ENCODE measurements at places on chromosomes 6 and 20.

- DNase-seq: no peak
Observed at GRCh38 chr20:43167615-43168014, 22.1 kb downstream of the PTPRT start.

GRCh38 chr6:16731478-16732051, 29.7 kb downstream of the ATXN1 start:
- no peak for DNase-seq

GRCh38 chr6:91631227-91631626, 1044.4 kb upstream of the MAP3K7 start:
- DNase-seq: no peak

- DNase-seq: no peak
Observed at GRCh38 chr6:43900916-43901732, 131.1 kb downstream of the VEGFA start.

GRCh38 chr6:159043251-159043650, 1.5 kb downstream of the TAGAP start:
- DNase-seq: no peak

- DNase-seq: no peak
Observed at GRCh38 chr20:34552569-34552968, 5.9 kb upstream of the MAP1LC3A start.

DNA sequence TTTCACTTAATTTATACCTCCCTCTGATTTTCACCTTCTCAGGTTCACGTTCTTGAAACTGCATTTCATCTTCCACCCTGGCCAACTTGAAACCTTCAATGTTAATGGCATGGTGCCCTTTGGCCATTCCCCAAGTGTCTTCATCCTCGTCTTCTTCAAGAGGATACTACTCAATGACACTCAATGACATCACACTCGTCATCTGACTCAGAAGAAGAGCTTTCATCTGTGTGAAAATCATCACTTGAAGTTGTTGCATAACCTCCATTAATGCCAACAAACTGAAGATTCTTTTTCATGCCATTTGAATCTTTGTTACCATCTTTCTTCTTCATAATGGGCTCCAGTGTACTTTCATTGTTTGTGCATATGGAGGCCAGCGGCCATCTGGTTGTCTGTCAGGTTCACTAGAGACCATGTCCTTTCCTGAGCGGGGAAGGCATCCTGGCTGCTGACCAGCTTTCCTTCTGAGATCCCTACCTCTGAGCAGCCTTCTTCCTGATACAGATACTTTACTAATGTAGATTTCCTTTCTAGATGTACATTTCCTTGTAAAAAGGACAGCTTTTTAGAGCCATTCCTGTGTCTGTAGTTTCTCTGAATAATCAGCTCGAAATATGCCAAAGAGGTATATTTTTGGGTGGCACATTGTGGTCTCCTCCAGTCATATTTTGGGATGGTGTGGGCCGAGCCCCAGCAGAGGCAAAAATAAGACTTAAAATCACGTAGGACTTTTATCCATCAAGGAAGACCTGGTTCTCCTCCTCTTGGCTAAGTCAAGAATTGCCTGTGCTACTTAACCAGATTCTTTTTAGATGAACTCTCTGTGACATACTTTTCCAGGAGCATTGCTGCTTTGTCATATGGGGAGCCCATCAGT, 21.3 kb downstream of the TRMT6 start:
- no peak for DNase-seq

GRCh38 chr20:20010639-20011500, 6.3 kb upstream of the NAA20 start:
- no peak for DNase-seq

DNA sequence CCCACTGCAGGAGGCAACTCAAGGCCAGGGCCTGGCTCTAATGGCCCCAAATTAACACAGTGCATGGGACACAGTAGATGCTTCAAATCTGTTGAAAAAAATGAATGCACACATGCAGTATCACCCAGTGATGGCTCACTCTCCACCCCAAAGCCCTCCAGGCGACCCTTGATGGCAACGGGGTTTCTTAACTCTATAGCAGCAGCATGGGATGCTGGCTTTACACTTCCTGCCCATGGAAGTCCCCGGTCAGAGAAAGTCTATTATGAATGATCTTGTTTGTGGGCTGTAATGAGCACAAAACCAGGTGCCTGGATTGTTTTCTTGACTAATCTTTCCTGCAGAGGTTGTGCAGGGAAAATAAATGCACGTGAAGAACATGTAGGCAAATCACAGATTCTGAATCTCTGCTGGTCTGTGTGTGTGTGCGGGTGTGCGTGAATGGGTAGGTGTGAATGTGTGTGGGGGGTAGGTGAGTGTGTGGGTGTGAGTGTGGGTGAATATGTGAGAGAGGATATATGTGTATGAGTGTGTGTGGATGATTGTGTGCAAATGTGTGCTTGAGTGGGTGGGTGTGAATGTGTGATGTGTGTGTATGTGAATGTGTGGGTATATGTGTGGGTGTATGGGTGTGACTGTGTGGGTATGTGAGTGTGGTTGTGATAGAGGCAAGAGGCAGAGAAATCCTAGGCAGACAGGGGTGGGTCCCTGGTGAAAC, 60.1 kb upstream of the MLN start:
- no peak for DNase-seq

DNA sequence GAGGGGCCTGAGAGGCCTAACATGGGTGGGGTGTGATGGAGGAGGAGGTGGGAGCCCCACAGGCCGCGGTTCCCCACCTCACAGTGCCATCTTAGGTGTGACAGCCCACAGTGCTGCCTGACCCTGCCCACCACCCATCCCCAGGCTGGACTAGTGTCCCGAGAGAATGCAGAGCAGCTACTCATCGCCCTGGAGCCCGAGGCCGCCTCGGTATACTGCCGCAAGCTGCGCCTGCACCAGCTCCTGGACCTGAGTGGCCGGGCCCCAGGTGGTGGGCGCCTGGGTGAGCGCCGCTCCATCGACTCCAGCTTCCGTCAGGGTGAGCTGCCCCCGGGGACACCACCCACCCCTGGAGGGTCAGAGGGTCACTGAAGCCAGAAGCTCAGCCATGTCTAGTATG, 15.6 kb downstream of the HSPA12B start:
- DNase-seq: no peak

- DNase-seq: no peak
Observed at GRCh38 chr20:38130687-38131587, 34.1 kb downstream of the TGM2 start.

GRCh38 chr6:141482796-141483597, 649.7 kb upstream of the GJE1 start:
- no peak for DNase-seq

DNA sequence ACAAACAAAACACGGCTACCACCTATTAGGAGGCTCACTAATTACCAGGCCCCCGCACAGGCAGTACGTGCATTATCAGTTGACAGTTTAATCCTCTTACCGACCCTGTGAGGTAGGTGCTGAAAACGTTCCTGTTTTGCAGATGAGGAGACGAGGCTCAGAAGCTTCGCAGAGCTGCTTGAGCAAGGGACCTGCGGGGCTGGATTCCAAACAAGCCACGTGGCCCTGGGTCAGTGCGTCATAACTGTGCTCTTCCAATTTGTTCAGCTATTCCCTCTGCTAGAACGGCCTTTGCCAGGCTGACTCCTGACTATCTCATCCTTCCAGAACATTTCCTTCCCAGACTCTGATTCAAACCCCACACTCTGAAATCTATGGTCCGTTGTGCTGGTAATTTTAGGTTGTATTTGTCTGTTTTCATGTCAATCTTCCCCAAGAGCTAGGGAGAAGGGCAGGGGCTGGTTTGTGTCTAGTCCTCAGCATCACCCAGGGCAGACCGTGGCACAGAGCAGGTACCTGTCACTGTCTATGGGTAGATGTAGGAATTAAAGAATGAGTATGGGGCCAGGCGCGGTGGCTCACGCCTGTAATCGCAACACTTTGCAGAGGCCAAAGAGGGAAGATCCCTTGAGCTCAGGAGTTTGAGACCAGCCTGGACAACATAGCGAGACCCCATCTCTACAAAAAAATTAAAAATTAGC, 28.8 kb upstream of the TLDC2 start:
- no peak for DNase-seq

DNA sequence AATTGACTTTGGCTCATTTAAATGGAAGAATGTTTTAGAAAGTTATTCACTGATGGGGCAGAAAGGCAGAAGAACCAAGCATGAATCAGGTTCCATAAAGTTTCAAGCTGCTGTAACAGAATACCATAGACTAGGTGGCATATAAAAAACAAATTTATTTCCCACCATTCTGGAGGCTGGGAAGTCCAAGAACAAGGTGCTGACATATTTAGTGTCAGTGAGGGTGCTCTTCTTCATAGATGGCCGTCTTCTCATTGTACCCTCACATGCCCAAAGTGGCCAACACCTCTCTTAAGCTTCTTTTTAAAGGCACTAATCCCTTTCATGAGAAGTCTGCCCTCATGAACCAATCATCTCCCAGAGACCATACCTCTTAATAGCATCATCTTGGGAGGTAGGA, 560.2 kb upstream of the FLRT3 start:
- DNase-seq: no peak

- DNase-seq: no peak
Observed at GRCh38 chr20:38804682-38805501, 605 bp upstream of the PPP1R16B start.

GRCh38 chr6:105831311-105832097, 254.6 kb upstream of the PRDM1 start:
- DNase-seq: no peak

DNA sequence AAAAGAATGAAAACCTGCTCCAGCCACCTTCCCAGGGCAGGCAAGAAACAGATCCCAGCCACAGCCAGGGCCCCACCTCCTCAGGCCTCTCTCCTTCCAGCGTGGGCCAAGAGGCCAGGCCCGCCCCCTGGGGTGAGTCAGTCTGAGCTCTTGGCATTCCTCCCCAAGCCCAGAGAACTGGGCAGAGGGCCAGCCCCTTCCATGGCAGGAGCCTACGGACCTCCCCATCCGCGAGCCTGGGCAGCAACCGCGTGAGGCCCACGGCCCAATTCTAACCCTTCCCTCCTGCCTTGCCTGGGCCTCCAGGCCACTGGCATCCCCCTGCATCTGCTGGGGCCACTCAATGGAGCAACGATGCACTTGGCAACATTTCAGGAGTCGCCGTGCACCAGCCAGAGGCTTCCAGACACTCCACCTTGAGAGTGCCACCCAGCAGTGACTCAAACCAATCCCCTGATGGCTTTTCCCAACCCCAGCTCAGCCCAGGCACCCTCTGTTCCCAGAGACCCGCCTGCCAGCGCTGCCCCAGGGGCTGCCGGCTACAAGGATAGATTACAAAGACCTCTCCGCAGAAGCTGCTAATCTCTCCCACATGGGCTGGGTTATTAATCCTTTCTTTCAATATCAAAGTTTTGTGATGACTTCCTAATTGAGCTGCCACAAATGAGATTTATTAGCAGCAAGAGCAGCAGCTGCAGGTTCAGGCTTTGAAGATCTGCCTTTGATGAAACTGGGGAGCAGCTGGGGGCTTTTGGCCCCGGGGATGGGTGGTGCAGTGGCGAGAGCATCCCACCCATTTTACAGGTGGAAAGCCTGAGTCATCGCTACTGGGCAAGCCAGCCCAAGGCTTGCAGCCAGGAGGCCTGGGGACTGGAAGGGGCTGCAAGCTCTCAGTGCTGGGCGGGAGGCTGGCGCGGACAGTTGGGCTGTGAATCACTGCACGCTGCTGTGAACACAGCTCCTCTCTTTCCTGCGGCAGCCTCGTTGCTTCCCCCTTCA, 85.7 kb downstream of the NFATC2 start:
- no peak for DNase-seq

- no peak for DNase-seq
Observed at GRCh38 chr6:5905431-5906339, 101.0 kb downstream of the NRN1 start.

DNA sequence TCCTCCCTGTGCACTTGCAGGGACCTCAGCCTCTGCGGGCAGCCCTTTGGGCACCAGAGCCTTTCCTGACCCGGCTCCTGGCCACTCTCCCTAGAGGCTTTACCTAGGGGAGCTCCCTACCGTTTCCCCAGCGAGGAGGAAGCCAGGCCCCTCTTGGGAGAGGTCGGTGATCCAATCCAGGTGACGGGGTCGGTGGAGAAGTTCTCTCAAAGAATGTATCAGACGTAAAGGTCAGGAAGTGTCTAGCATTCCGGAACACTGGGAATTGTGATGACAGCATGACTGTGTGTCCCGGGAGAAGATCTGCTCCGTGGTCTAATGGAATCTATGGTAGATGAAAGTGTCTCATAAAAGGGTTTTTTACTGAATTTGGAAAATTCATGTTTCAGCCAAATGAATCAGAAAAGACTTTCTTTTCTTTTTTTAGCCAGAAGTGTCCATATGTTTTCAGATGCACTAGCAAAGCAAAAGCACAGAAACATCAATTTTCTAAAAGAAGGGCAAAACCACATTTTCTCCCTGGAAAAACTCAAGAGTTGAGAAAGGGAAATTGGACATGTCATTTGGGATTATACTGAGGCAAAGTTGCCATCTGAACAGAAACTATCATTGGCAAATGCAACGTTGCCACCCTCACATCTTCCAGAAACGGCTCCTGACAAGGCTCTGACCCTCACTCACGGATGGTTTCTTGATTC, 289.4 kb downstream of the THBS2 start:
- no peak for DNase-seq

DNA sequence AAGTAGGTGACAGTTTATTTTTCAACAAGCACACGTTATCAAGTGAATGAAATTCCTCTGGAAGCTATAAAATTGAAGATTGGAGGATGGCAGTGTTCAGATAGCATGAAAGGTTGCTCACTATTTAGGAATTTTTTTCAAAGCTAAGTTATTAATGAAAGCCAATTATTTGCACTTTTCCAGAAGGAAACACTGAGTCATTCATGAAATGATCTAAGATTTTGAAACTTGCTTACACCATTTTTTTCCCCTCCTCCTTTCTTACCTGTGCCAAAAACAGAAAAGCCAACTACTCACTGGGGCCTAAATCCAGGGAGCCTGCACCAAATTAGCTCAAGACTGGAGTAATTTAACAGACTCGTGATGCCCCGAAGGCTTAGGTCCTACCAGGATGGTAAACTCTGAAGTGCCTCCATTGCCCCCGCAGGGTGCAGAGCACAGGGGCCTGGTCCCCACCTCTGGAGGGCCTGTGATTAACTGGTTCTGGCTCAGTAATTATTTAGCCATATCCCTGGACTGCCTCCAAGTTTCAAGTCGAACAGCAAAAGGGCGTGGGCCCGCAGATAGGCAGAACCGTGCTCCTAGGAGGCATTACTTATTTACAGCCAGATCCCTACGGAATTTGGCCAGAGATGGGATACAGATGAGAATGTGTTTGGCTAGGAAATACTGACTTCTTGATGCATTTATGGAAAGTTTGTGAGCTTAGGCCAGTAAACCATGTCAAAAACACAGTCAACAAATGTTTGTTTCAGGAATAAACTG, 28.0 kb upstream of the ZNF217 start:
- peak; percentile 38 for DNase-seq

- DNase-seq: no peak
Observed at GRCh38 chr6:89501222-89501621, 68.3 kb downstream of the ANKRD6 start.

DNA sequence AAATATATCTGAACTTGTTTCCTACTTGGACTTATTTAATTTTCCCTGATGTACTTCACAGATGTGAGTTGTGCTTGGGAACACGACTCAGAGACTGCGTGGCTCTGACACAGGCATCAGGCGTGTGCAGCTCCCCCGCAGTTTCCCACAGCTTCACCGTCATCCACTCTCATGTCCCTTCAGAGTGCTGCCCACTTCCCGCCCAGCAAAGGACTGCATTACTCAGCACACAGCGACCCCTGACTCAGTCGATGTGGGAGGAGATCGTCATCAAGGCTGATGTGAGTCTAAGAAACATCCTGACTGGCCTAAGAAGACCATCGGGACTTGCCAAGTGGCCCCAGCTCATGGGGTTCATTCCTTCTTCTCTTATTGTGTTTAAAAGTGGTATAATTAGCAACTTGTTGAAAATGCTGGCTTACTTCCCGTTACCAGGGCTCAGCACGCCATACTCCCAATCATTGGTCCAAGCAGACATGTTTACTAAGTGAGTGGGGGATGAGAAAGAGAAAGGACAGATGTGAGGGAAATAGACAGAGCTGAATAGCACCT, 539.4 kb upstream of the JARID2 start:
- DNase-seq: no peak

Data from left renal cortex interstitium (tissue), 4 donors.